ENCODE measurements at places on chromosomes 11 and 22. TPM values are rescaled to one million over a fixed set of nuclear protein-coding genes. Genes with fewer than 3 reads are reported as not detected.

DNA sequence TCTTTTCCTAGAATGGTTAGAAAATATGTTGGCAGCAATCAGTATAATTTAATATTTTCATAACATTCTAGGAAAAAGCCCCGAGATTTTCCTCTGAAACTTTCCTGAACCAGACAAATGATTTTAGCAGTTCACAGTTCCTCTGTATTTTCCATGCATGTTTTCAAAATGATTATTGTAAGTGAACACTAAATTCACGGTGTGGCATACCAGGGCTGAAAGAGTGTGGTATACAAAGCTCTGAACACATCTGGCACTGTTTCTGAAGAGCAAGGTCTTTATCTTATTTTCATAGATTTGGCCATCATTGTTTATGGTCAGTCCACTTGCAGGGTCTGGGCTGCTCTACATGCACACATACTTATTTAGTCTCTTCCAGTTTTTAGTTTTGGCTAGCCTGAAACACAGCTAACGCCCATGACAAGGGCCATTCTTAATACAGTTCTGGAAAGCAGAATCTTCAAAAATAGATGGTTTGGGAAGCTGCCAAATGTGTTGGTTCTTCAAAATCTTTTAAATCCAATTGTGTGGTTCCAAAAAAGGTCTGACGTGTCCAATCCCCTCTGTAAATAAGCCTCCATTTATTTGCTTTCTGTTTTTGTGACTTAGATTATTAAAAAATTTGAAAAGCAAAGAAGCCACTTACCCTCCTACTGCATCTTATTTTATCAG, 7.9 kb upstream of the GAB2 start:
- DNase-seq = no peak

Gene PTPN5
- total RNA-seq = 1.7 TPM

DNA sequence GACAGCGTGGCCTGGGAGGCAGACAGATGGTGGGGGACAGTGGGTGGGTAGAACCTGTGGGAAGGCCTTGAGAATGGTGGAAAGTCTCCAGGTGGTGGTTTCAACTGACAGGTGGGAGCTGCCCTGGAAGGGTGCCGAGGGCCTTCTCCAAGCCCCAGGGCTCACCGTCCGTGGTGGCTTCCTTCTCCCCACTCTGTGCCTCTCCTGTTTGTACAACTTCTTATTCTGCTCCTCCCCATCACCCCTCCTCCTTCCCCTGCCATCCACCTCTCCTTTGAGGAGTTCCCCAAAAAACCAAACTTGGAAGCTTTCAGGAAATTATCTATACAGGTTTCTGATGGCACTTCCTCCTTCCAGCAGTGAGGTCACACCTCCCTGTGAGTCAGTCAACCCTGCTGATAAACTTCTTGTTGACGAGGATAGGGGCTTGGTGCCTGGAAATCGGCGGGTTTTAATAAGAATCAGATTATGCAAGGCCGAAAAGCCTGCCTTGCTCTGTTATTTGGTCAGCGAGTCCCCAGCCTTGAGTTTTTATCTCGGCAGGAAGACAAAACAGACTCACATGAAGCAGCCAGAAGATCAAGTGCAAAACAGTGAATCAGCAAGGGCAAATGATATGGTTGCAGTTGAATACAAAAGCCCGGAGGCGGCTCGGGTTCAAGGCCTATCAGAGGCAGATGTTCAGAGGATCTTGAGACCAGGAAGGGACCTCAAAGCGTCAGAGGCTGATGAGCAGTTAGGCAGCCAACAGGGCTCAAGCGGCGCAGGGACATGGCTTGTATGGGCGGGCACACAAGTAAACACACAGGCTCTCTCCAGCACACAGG, 9.5 kb upstream of the ST3GAL4 start:
- no peak for DNase-seq

DNA sequence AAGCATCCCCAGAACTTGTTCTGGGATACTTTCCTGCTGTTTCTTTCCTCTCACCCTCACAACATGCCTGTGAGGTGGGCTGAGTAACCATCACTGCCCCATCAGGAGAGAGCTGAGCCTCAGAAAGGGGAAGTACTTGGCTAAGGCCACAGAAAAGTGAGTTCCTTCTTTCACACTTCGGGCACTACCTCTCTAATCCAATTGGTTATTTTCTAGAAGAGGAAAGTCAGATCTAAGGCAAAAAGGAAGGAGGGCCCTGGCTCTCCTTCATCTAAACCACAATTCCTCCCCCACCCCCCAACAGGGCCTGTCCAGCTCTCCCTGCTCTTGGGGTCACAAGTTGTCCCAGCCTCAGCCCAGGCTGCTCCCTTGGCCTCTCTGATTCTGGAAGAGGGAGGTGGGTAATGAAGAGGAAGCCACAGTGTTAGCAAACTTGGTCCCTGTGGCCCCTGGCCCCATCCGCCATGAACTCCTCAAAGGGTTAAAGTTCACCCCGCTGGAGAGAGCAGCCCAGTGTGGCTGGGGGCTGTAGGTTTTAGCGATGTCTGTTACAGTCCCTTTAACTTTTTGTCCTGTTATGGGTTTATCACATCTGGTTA, 34.0 kb downstream of the SLC22A12 start:
- no peak for DNase-seq

DNA sequence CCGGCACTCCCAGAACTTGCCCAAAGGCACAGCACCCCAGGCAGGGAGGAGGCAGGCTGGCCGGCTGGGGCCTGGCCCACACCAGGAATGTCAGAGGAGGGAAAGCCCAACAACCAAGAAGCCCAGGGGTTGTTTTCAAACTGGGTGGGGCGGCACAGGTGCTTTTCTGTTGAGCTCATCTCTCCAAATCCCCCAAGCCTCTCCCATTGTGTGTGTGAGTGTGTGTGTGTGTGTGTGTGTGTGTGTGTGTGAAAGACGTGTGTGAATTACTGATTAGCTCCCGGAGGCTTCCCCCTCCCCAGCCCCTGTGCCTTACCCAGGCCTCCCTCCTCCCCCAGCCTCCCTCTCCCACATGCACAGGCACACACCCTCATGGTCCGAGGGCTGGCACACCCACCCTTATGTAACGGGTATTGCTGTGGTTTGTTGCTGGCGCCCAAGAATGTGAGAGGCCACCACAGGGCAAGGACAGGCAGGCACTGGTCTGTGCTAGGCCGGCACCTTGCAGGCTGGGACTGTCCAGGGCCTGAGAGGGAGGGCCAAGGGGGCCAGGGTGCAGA, 15.9 kb downstream of the TRIM29 start:
- no peak for DNase-seq

GRCh38 chr22:50621356-50621880, 6.5 kb downstream of the ARSA start:
- DNase-seq = no peak

DNA sequence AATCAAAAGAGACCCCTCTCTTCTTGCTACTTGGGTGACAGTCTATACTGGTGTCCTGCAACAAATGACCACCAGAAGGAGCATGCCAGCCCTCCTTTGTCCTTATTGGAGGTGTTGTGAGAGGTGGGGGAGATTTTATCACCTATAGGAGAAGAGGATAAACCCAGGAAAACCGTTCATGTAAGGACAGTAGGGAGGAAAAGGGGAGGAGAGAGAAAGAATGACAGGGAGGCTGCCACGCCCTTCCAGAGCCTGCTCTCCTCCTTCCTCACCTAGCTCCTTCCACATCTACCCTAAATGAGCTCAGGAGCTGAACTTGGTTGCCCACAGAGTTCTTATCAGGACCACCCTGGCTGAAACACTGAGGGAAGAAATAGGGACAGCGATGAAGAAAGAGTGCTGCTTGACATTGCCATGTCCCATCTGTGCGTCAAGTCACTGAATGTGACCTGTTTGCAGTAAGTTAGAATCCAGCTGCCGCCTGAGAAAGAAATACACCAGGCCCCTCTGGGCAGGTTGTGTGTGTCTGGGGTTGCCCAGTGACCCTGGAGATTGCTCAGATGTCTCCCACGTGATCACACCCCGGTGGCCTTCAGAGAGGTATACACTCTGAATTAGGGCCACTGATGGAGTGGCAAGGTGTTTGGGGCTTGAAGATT, 40.4 kb upstream of the ETS1 start:
- no peak for DNase-seq

Gene LIF
- total RNA-seq = 0.41 TPM

DNA sequence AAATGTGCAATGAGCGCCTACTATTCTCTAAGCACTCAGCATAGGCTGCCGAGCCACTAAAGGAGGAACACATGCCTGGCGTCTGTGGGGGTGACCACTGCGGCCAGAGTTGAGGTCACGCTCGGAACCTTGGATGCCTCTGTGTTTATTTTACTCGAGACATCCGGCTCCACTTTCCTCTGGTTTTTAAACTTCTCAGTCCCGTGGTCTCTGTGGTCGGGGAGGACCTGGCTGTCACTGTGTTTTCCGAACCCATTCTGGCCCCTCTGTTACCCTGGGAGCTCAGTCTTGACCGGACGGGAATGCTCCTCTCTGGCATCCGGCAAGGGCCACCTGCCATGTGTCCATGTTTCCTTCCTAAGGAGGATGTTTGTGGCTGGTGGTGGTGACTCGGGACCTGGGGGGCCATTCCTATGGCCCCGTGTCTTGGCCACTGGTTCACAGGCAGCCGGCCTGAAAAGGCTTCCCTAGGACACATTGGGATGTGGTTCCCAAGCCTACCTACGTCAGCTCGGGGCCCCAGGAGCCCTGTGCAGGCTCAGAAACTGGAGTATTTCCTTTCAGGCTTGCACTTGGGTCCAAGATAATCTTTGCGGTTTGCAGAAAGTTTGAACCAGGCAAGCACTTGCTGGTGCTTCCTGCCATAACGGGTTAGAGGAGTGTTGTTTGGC, 46.7 kb upstream of the PARVG start:
- no peak for DNase-seq

GRCh38 chr22:50274311-50274710, 4.1 kb upstream of the MAPK11 start:
- DNase-seq = peak; percentile 86

DNA sequence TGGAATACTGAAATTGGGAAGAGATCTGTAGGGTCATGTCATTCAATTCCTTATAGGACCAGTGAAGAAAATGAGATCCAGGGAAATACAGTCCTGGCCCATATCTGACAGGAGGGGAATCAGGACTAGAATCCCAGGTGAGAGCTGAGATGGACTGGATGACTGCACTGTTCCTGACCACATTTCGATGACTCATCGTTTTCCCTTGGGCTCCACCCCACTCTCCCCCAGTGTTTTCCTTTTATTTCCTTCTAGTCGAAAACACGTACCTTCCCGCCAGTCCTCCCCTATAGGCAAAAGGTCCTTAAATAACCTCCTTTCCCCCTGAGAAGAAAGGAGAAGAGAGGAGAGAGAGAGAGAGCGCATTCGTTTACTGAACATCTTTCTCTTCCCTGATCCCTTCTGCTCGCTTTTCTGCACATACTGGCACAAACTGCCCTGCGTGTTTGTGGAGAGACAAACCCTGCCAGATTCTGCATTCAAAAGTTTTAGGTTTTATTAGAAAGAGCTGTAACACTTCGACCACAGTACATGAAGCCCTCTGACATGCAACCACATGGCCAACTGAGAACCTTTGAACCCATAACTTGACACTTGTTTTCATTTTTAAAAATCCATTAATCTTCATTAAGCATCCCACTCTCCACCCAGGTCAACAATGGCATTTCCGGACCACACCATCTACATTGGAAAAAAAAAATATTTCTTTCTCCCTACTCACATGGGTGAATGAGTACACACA, 565.7 kb downstream of the METTL15 start:
- no peak for DNase-seq

DNA sequence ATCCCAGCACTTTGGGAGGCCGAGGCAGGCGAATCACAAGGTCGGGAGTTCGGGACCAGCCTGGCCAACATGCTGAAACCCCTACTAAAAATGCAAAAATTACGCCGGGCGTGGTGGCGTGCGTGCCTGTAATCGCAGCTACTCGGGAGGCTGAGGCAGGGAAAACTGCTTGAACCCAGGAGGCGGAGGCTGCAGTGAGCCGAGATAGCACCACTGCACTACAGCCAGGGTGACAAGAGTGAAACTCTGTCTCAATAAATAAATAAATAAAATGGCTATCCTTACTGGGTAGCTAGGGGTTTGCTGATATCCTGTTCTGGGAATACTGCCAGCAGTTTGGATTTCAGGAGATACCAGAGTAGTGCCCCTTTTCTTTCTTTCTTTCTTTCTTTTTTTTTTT, 2.4 kb upstream of the RBM14 start:
- DNase-seq = no peak

GRCh38 chr11:124643605-124644425, 21.2 kb downstream of the TBRG1 start:
- DNase-seq = no peak

DNA sequence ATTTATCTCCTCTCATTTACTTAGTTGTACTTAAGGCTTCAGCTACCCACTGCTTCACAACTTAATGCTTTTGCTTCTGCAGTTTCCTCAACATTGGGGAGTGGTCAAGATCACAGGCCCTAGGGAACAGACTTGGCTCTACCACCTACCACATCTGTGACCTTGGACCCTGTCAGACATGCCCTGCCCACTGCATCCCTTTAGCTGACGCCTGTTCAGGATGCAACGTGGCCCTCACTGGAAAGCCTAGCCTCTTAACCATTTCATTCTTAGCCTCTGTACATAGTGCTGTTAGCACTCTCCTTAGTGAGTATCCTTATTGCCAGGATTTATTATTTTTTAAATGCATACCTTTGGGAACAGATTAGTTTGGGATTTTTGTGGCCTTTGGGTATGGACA, 34.4 kb downstream of the TNRC6B start:
- DNase-seq = no peak

Gene HEPHL1
- total RNA-seq = not detected

Gene KRTAP5-8
- not detected for total RNA-seq

GRCh38 chr11:107856180-107856980, 2.2 kb downstream of the SLC35F2 start:
- DNase-seq = no peak

DNA sequence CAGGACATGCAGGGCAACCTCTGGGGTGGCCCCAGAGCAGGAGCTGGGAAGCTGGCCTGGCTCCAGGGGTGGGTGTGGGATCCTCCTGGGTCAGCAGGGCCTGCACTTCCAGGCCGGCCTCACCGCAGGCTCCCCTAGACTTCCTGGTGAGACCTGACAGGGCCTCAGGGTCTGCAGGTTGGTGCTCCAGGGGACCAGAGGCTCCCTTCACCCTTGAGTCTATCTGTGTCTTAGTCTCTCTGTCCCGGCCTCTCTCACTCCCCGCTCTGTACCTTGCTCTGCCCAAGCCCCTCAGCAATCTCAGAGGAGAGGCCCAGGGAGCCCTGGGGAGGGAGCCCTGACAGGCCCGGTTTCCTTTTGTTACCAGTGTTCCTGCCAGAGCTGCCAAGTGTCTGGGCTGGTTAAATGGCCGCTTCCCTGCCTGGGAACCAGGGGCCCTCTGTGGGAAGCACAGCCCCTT, 13.9 kb downstream of the CD82 start:
- DNase-seq = peak; percentile 62

Gene SCN3B
- 0.14 TPM for total RNA-seq

GRCh38 chr22:27420817-27421361, 380.7 kb downstream of the MN1 start:
- no peak for DNase-seq

DNA sequence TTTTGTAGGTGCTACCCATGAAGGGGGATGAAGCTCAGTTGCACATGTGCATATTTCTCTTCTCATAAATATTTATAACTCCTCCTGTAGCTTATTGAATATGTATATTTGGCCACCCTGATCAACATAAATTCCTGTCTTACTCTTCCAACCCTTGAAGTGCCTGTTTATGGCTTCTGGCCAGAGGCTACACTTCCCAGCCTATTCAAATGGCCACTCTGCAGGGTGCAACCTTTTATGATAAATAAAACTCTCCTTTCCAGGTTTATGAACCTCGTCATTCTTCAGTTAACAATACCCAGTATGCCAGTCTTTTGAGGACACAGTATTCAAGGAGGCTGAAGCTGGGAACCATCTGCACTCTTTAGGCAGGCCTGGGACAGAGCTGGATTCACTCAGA, 2.6 kb upstream of the RTL6 start:
- no peak for DNase-seq
